Activated naive CD4-positive, alpha-beta T cell treated with Interleukin-2 at 50 U/mL for 16 hours (primary cell): ENCODE measurements at places on chromosomes 13 and 19.

DNA sequence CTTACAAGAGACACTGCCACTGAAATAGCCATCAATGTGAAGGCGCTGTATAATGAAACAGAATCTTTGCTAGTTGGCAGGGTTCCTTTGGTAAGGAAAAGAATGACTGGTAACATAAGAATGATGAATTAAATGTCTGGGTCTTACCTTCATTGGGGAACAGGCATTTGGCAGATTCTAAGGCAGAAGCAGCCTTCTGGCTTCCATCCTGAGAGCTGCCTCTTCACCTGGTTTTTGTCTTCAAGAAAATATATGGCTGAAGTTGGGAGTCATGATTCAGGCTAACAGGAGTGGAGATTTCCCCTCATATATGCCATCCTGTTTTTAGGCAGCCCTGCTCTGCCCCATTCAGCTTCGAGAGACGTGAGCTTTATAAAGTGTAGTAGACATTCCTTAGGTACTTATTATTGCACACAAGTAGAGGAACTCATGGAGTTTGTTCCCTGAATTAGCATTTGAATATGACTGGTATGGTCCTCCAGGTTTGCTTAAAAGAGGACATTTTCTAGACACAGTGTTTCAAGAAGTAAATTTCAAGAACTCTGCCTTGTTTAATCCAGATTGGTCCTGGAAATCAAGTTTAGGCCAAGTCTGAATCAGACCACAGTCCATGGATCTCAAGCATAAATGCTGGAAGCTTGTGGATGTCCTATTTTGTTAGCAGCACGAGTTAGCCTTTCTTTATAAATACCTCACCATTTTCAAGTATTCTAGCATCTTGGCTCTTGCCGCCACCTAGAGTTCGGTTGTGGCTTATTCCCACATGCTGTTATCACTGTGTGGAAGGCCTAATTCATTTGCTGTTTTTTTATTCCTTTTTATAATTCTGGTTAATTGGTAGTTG is 56.2 kb upstream of the AKAP11 start:
- DNase-seq = peak; percentile 5

GRCh38 chr19:47075179-47075810 is 26.9 kb upstream of the TMEM160 start:
- DNase-seq = no peak

DNA sequence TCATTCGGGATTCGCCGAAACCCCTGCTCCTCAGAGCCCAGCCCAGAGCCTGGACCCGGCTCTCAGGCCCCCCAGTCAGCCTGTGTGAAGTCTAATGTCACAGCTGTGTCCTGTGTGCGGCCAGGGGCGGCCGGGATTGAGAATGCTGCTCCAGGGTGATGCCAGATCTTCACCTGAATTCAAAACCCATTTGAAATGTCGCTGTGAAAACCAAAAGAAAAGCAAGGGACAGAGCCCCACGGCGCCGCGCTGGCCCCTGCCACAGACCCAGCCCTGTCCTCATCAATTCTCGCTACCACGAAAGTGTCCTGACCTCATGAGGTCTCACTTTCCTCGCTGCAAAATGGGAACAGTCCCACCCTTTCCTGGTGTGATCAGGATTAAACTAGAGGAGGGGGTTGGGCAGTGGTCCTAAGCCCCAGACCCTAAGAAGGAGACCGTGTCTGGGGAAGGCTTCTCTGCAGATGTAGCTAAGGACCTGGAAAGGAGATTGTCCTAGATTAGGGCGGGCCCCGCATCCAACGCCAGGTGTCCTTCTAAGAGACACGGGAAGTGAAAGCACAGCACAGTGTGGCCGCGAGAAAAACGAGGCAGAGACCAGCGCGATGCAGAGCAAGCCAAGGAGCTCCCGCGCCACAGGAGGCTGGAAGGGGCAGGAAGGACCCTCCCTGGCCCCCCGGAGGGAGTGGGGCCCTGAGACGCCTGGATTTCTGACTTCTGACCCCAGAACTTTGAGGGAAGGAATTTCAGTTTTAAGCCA is 34.0 kb upstream of the SPACA7 start:
- DNase-seq = no peak

- peak; percentile 56 for DNase-seq
These were observed at the start of gene LAIR1 for GRCh38 chr19:54364775-54365257. LAIR1 (minus strand) TSS chr19:54364931; CDS start chr19:54364804, 127 bp downstream.

GRCh38 chr13:41244556-41244955 is 18.8 kb downstream of the MTRF1 start:
- DNase-seq = no peak

DNA sequence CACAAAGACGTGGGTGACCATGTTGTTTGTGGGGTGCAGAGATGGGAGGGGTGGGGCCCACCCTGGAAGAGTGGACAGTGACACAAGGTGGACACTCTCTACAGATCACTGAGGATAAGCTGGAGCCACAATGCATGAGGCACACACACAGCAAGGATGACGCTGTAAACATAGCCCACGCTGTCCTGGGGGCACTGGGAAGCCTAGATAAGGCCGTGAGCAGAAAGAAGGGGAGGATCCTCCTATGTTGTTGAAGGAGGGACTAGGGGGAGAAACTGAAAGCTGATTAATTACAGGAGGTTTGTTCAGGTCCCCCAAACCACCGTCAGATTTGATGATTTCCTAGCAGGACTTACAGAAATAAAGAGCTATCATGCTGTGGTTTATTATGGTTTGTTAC is 5.6 kb downstream of the KLK2 start:
- no peak for DNase-seq

DNA sequence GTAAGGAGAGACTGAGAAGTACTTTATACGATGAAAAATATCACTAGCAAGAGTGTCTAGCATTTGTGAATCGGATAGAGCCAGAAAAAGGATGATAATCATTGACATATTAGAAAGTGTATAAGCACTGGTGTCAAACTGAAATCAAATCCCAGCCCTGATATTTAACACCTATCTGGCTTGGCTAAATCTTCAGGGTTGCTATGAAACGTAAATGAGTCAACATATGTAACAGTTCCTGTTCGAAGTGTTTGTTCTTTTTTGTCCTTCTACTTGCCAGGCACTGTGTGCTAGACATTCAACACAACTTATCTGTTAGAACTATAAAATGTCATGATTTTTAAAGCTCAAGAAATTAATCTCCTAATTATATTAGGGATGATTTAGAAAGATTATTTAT is 40.8 kb downstream of the SERPINE3 start:
- no peak for DNase-seq
